ENCODE measurements at places on chromosomes 16 and 17. TPM values are rescaled to one million over a fixed set of nuclear protein-coding genes. Genes with fewer than 3 reads are reported as not detected.

The CD300LB gene
- total RNA-seq: 0.19 TPM

The KRT13 gene
- total RNA-seq: not detected

The SKAP1 gene
- 83.4 TPM for total RNA-seq

The IKZF3 gene
- total RNA-seq: 116 TPM

The METRNL gene
- 6.2 TPM for total RNA-seq

The PCGF2 gene
- total RNA-seq: not detected

The SLC6A4 gene
- not detected for total RNA-seq

The MILR1 gene
- total RNA-seq: 0.90 TPM

The GNG13 gene
- total RNA-seq: not detected

The TBC1D3G gene
- total RNA-seq: not detected

The PEX12 gene
- 8.2 TPM for total RNA-seq

The KCNJ18 gene
- not detected for total RNA-seq

The KRT36 gene
- total RNA-seq: not detected

The PPY gene
- total RNA-seq: not detected

The PIGS gene
- 57.9 TPM for total RNA-seq

The TBC1D3 gene
- total RNA-seq: not detected

The TP53TG3F gene
- total RNA-seq: not detected

The CA5A gene
- total RNA-seq: not detected

The JMJD6 gene
- 62.1 TPM for total RNA-seq

The MMP25 gene
- total RNA-seq: 2.9 TPM

The XPO6 gene
- total RNA-seq: 350 TPM

The SLC12A4 gene
- 33.2 TPM for total RNA-seq

The KRT33B gene
- not detected for total RNA-seq

The C17orf50 gene
- not detected for total RNA-seq

The AATK gene
- total RNA-seq: 2.1 TPM

The RHBDL3 gene
- not detected for total RNA-seq

The CDH3 gene
- 0.47 TPM for total RNA-seq

The GINS2 gene
- 1.4 TPM for total RNA-seq

The KRT32 gene
- not detected for total RNA-seq

The CHST5 gene
- not detected for total RNA-seq

The CA10 gene
- not detected for total RNA-seq

The SHCBP1 gene
- total RNA-seq: 0.55 TPM

The NSMCE1 gene
- total RNA-seq: 66.6 TPM

The WNK4 gene
- 0.14 TPM for total RNA-seq

The CES3 gene
- total RNA-seq: 0.61 TPM

The IL34 gene
- total RNA-seq: not detected

The MYADML2 gene
- not detected for total RNA-seq

The C16orf95 gene
- 1.6 TPM for total RNA-seq

The XAF1 gene
- 91.0 TPM for total RNA-seq

The TBC1D3C gene
- not detected for total RNA-seq

The KRTAP4-4 gene
- not detected for total RNA-seq
